Stimulated activated CD4-positive, alpha-beta T cell treated with anti-CD3 and anti-CD28 coated beads, Interleukin-12 subunit alpha, Interleukin-12 subunit beta, amount 100 ng/mL, for 24 hours (primary cell): ENCODE measurements at places on chromosomes 12 and 14.

- DNase-seq: no peak
Observed at GRCh38 chr12:85834378-85834777, 1.8 kb downstream of the RASSF9 start.

DNA sequence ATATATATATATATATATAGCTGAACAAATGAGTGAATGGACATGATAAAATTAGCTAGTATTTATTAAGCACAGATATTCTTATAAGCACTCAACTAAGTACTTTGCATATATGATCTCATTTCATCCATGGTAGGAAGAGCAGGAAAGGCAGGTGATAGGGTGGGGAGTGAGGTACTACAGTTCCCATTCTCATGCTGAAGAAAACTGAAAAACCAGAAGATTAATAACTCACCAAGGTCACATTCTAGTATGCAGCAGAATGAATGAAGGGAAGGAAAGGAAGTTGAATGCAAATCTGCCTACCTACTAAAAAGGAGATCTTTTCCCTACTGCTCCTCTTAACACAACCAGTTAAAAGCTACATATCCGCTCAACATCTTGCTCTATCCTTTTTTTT lies 298.1 kb upstream of the TMPO start:
- DNase-seq: no peak

DNA sequence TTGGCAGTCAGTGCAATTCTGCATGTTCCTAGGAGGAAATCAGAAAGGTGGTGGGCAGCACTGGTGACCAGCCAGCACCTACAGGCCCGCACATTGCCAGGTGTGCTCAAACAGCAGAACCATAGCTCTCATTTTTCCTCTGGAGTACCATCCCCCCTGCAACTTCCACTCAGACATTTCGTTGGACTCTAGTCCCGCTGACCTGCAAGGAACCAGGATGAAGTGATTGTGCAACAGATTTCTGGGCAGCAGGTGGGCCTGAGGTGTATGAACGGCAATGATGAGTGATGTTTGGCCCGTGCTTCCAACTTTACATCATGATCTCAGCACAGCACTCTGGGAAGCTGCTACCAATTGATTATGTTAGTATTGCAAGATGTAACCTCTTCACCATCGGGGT lies 129.9 kb downstream of the NTF3 start:
- no peak for DNase-seq

- DNase-seq: no peak
Observed at GRCh38 chr12:105257321-105257728, 21.4 kb upstream of the APPL2 start.

DNA sequence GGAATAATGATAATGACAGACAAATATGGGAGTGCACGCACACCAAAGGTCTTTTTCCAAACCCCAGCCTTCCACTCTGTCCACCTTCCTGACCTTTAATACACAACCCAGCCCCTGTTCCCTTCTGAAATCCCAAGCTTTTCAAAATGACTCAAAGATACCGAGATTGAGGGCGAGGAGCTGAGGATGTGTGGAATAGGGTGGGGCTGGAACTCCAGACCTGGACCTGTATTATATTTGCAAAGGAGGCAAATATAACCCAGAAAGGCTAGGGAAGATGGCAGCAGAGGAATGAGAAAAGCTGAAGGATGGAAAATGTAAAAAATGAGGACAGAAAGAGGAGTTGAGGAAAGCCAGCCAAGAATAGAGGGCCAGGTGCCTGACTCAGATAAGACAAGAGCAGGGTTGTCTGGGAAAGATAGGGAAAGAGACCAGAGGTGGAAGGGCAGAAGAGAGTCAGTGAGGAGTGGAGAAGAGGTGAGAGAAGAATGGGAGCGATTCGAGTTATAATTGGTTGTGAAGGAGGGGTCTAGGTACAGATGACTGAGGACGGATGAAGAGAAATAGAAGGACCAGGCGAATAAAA lies 1.0 kb upstream of the PTMS start:
- no peak for DNase-seq

DNA sequence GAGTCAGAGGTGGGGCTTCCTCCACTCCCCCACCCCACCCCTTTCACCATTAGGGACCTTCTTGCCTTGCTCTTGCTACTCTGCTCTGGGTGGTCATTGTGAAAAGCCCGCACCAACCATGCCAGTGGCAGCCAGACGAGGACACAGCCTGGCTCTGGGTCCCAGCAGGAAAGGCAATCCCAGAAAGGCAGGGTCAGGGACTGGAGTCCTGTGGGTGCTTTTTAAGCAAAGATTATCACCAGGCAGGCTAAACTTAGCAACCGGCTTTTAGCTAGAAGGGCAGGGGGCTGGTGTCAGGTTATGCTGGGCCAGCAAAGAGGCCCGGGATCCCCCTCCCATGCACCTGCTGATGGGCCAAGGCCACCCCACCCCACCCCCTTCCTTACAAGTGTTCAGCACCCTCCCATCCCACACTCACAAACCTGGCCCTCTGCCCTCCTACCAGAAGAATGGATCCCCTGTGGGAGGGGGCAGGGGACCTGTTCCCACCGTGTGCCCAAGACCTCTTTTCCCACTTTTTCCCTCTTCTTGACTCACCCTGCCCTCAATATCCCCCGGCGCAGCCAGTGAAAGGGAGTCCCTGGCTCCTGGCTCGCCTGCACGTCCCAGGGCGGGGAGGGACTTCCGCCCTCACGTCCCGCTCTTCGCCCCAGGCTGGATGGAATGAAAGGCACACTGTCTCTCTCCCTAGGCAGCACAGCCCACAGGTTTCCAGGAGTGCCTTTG lies 1.2 kb upstream of the GAPDH start:
- peak; percentile 43 for DNase-seq

DNA sequence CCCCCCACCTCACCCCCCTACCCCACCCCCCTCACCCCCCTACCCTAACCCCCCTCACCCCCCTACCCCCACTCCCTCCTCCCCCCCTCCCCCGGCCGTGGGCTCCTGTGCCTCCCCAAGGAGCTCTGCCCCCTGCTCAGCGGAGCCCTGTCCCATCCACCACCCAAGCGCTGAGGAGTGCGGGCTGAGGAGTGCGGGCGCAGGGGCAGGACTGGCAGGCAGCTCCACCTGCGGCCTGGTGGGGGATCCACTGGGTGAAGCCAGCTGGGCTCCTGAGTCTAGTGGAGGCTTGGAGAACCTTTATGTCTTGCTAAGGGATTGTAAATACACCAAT lies 2.3 kb upstream of the JPH4 start:
- no peak for DNase-seq

GRCh38 chr12:126156806-126157574 lies 1091.8 kb downstream of the AACS start:
- no peak for DNase-seq

- no peak for DNase-seq
Observed at GRCh38 chr14:54138024-54138353, 181.4 kb upstream of the BMP4 start.

GRCh38 chr12:48889679-48890078 lies 24.0 kb upstream of the RND1 start:
- no peak for DNase-seq

GRCh38 chr12:43750814-43751213 lies 7.8 kb downstream of the PUS7L start:
- DNase-seq: no peak

DNA sequence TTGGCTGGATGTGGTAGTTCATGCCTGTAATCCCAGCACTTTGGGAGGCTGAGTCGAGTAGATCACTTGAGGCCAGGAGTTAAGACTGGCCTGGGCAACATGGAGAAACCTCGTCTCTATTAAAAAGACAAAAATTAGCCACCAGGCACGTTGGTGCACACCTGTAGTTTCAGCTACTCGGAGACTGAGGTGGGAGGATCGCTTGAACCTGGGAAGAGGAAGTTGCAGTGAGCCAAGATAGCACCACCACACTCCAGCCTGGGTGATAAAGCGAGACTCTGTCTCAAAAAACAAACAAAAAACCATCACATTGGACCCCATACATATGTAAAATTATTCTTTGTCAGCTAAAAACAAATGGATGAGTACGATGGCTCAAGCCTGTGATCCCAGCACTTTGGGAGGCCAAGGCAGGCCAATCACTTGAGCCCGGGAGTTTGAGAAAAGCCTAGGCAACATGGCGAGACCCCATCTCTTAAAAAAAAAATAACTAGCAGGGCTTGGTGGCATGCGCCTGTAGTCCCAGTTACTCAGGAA lies 43.9 kb downstream of the LIMA1 start:
- no peak for DNase-seq

DNA sequence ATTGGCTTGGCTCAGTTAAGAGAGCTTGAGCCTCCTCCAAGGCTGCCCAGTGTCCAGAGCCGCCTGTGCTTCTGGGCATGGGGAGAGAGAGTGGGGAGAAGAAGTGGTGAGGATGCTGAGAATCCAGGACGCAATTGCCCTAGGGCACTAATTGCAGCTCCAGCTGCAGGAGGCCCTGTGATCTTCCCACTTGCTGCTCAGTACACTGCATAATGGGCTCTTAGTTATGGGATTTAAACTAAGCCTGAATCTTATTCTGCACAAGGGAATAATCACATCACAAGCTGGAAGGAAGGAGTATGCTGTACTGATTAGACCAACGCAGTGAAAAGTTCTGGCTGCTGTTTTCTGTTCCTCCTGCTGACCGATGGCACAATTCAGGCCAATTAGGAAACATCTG lies 101.0 kb upstream of the PRMT8 start:
- DNase-seq: no peak

- DNase-seq: no peak
Observed at GRCh38 chr12:12180575-12180974, 86.3 kb downstream of the LRP6 start.

DNA sequence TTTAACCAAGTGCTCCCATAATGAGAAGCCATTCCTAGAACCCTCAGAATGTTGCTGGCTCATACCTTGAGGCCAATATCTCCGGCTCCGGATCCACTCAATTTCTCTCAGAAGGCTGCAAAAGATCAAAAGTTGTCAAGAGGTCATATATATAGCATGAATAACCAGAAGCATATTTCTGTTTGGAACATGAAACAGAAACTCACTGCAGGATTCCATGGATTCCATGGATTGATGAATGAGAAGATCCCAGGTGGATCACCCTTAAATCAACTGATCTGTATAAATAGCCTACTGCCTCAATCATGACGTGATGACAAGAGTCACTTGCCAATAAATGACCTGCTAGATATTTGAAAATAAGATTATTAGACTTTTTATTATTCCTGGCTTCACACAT lies 3.3 kb upstream of the NT5DC3 start:
- DNase-seq: no peak

DNA sequence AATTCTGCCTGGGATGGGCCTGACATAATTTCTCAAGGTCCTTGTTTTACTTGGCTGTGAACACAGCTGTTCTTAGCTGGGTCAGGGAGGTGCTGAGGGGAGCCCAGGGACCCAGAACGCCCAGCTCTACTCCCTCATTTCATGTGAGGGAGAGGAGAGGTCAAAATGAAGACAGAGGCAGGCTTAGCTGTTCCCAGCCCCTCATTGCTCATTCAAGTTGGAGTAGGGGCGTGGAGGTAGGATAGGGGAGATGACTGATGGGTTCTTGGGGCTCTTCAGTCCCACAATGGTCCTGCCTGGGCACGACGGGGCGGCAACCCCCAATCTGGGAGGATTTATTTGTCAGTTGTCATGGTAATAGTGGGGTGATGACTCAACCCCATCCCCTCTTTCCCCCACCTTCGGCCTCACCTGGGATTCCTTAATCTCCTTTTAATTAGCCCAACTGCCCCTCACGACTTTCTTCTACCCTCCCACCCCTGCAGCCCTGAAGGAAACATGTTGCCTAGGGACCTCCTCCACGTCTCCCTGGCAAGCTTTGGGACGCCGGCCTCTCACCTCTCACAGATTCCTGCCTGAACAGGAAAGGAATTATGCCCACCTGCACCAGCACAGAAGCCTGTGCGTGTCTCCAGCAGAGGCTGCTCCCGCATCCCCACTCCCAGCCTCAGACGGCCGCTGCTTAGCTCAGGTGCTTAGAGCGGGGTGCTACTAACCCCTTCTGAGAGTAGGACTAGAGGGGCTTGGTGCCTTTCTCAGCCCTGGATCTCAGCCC lies 10.2 kb downstream of the SPRYD3 start:
- no peak for DNase-seq

GRCh38 chr14:72786378-72787350 lies 107.2 kb downstream of the DPF3 start:
- DNase-seq: no peak

DNA sequence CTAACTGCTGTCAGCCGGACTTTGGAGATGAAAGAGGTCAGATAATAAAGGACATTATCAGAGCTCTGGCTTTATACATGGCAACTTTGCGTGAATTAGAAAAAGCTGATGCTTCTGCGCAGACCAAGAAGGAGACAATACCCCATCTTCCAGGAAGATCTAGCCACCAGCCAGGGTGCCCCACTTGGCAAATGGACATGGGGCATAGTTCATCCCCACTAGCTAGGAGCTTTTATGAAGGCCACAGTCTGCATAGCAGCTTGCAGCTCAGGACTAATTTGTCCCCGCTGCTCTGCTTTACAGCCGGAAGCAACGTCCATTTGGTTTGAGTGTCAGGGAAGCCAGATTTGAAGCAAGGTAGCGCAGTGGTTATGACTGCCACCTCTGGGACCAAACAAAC lies 101.0 kb downstream of the TMEM132C start:
- DNase-seq: no peak

DNA sequence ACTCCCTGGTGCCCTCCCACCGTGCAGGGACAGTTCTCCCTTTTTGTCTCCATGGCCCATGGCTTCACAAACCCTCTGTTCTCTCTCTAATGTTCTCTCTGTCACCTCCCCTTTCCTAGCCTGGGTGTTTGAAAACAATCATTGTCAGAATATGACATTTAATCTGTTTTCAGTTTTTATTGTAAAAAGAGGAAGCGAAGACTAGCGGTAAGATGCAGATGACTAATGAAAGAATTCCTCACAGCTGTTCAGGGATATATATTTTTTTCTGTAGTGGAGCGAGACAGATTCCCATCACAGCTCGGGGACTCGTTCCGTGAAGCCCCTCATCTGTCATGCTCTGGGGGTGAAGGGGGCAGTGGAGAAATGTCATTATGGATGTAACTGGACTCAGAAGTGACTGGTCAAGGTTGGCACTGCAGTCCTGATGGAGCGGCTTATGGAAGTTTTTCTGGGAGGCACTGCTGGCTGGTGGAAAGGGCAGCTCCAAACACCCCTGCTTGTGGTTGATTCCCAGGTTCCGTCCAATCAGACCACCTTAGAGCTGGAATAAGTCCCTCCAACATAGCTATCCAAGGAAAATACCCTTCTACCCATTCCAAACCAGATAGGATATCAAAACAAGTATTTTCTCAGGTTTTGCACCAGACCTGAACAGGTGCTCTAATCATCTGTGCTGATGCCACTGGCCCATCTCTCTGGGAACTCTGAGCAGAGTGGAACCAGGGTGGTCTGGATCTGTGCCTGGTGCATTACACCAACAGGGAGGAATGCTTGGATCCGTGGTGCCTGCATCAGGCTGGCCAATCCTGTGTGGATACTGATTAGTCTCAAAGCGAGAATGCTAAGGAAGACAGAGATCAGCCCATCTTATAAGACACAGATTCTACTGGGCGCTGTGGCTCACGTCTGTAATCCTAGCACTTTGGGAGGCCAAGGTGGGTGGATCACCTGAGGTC lies 84.7 kb downstream of the GPATCH2L start:
- no peak for DNase-seq

GRCh38 chr12:96242597-96242996 lies 48.4 kb downstream of the ELK3 start:
- no peak for DNase-seq
